Stimulated activated CD8-positive, alpha-beta memory T cell treated with anti-CD3 and anti-CD28 coated beads, Interleukin-7, amount 100 ng/mL, for 1 hour (primary cell): ENCODE measurements at places on chromosomes 11 and 22.

DNA sequence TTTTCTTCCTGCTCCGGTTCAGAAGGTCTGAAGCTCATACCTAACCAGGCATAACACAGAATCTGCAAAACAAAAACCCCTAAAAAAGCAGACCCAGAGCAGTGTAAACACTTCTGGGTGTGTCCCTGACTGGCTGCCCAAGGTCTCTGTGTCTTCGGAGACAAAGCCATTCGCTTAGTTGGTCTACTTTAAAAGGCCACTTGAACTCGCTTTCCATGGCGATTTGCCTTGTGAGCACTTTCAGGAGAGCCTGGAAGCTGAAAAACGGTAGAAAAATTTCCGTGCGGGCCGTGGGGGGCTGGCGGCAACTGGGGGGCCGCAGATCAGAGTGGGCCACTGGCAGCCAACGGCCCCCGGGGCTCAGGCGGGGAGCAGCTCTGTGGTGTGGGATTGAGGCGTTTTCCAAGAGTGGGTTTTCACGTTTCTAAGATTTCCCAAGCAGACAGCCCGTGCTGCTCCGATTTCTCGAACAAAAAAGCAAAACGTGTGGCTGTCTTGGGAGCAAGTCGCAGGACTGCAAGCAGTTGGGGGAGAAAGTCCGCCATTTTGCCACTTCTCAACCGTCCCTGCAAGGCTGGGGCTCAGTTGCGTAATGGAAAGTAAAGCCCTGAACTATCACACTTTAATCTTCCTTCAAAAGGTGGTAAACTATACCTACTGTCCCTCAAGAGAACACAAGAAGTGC lies 661 bp upstream of the MALAT1 start:
- no peak for DNase-seq

DNA sequence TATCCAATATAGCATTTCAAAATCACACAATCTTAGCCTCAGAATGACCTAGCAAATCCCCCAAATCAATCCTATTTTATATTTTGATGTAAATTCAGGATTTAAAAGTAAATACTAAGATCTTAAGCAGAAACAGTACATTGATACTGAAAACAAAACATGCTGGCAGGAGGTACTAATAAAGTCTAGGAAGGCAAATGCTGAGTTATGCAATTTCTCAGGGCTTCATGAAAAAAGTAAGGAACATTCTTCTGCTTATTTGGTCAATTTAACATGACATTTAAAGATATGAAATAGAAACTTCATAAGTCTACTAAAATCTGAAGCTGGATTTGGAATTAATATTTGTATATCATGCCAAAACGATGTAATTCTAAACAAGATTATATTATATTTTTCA lies 153.3 kb downstream of the SWAP70 start:
- no peak for DNase-seq

DNA sequence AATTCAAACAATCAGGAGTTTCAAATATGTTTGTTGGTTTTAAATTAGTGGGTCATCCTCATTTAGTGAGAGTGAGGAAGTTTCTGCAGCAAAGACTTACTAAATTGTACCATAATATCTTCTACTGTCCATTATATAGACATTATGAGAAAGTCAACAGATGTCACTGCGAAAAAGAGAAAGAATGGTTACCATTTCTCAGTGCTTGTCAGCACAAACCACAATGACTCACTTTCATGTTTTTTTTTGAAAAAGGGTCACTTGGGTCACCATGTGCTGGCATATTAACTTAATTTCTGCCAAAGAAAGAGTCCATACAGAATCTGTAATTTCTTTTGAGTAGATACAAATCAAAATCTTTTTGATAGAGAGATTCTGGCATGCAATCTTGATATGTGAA lies 924.6 kb upstream of the FAT3 start:
- no peak for DNase-seq

GRCh38 chr22:20393705-20394476 lies at the start of gene ZNF74:
ZNF74 (plus strand) TSS chr22:20394151; CDS start chr22:20394629, 478 bp downstream.
- DNase-seq: peak; percentile 60

- DNase-seq: no peak
Measured at GRCh38 chr11:95503047-95503446, 272.0 kb upstream of the SESN3 start.

DNA sequence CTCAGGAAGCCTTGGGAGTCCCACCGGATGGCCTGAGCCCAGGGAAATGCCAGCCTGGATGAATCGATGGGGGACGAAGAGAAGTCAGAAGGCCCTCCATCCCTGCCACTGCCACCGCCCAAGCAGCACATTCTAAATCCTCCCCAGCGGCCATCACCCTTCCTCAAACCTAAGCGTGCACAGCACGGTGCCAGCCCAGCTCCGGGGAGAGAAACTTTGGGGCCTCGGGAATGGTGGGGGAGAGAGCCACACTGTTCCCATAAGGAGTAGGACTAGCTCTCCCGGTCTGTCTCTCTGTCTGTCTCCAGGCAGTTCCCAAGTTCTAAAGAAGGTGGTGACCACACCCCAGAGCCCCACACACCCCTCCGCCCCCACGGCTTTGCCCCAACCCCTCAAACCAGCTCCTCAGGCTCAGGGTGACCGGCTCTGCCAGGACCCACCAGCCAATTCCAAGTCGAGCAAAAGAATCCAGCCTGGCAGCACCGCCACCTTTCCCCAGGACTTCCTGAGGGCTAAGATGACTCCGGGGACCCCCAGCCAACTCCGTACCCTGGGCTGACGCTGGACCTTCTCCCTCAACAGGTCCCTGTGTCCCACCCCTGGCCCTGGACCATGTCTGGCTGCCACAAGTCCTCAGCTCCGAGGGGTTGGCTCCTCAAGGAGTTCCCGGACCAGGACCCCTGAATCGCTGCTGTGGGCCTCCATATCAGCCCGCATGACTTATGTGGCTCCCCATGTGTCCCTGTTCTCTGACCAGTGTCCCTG lies 2.7 kb downstream of the AHNAK start:
- no peak for DNase-seq

- no peak for DNase-seq
Measured at GRCh38 chr22:38120359-38121110, 10.1 kb upstream of the BAIAP2L2 start.

DNA sequence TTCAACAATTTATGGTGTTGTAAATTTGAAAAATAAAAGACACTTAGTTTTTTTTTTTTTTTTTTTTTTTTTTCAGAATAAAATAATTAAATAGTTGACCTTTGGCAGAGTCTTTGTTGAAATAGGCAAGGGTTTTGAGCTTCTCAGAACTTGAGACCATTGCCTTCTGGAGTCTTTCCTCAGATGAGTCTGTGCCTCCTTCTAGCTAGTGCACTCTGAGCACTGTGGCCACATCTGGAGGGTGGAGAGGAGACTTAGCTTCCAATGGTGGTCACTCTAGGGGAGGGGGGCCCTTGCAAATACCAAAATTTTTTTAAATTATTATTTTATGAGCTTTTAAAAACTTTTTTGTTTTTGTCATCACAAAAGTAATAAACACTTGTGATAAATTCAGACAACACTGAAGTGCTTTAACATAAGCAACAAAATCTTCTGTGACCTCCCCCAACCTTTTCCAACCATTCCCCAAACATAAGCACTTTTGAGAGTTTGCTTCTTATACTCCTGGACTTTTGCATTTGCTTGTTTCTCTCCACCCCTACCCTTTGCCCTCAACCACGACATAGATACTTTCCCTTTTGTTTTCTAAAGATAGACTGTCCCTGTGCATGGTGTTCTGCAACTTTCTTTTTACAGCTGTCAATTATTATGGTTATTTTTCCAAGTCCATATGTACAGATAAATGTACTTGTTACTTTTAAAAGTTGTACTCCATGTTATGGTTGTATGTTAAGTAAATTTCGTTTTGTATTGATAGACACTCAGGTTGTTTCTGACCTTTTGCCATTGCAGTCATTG lies 41.1 kb downstream of the BMAL1 start:
- DNase-seq: no peak

- no peak for DNase-seq
Measured at GRCh38 chr11:10450462-10451425, 4.3 kb upstream of the AMPD3 start.

DNA sequence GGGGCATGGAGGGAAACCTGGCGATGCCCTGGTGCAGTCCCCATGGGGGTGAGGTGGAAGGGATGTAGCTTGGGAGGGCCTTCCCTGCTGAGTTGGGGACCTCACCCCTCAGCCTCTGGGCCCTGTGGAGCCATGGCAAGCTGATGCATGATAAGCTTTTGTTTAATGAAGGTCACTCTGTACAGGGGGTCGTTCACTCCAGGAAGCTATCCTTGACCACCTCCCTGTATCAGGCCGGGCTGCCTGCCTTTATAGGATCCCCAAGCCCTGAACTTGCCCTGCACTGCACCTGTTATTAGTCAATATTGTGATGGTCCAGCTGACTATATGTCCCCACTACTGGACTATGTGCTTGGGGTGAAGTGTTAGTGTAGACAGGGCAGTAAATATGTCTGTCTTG lies 49.7 kb upstream of the MYEOV start:
- DNase-seq: no peak

DNA sequence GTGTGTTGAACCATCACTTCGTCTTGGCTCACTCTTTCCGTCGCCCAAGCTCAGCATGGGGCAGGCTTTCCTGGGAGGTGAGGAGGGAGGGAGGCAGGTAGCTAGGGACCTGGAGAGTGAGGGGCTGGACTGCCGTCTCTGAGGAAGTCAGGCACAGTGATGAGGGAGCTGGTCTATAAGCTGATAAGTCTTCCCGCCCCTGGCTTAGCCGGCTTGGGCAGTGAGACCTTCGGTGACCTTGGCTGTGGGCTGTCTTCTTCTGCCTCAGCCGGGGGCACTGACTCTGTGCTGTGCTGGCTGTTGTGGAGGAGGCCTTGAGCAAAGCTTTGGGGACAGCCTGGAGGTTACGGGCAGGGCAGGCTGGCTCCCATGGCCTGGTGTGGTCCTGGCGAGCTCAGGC lies 18.7 kb downstream of the GNAZ start:
- DNase-seq: no peak

DNA sequence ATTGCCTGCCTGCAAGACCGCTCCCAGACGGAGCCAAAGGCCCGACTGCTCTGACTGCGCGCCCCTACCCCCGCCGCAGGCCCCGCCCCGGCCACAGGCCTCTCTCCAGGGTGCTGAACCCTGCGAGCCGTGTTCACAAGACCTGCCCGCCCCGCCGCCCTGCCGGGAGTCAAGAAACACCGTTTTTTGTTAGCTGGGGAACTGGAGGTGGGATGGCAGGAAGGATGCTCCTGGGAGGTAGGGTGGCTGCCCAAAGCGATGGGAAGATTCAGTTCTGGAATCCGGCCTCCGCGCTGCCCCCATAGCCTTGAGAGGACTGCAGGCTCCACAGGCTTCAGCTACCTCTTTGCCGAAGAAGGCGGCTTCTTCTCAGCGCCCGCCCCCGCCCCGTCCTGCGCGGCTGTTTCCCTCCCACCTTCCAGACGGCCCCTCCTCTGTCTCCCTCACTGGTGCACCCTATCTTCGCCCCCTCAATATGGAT lies 2.7 kb upstream of the PDE2A start:
- DNase-seq: peak; percentile 14

DNA sequence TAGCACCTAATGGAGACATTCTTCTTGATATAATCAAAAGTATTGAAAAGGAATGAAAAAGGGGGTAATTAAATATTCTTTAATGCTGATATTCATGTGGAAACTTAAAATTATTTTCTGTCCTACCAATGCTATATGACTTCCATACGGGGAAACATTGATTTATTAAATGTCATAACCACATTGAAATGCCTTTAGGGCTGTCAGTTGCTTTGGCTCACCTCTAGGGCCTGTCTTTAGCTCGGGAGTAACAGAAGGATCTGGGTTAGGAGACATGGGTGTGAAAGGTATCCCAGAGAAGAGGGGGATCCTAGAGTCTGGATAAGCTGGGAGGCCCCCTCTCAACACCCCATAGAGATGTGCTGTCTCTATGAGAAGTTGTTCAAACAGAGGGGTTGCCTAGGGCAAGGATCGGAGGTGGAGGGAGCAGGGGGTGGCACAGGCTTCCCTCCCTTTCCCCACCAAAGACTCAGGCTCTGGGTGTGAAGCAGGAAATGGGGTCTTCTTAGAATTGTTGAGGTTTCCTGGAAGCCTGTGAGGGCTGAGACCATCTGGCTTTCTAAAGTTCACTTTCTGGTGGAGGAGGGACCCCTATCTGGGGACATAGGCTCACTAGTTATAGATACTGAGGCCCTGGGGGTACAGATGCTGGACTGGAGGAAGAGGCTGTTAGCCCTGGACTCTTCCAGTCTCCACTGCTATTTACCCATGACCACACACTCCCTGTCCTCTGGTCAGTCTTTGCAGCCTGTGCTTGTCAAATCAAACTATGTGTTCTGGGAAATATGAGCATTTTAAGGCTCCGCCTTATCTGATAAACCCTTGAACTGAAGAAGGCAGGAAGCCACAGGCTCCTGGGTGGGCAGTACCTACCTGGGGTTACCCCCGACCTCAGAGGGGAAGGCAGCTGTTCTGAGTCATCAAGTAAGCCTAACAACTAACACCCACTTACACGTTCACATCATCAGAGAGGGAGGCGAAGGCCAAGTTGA lies 55.8 kb upstream of the RRAS2 start:
- DNase-seq: peak; percentile 50

GRCh38 chr22:48112687-48113521 lies 1350.5 kb downstream of the TBC1D22A start:
- DNase-seq: no peak

DNA sequence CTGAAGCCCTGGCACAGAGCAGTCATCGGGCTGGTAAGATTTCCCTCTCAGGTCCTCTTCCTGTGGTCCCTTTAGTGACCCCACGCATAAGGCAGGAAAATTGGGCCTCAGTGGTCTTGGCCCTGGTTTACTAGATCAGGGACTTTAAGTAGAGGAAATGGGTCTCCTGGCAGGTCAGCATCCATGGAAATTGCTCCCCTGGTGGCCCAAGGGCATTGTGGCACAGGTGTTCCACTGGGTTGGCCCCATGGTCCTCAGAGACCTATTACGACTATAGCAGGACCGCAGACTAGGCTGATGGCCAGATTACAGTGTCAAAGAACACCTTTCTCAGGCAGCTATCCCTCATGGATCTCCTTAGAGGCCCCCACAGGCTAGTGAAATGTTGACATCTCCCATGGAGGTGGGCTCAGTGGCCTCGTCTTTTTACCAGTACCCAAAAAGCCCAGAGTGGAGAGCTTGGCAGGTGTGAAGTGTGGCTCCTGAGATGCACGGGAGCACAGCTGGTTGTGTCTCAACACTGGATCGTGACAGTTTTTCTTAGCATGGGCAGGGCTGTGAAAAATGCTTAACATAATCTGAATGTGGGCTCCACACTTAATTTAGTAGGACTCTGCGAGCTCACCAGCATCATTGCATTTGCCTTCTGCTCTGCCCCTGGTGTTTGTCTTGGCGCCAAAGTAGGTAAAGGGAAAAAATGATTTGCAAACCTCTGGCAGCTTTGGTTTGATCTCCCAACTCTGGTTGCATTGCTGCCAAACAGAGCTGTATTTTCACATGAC lies 74.2 kb downstream of the ZBTB16 start:
- DNase-seq: no peak

GRCh38 chr11:83678831-83679584 lies 392.8 kb upstream of the CCDC90B start:
- DNase-seq: no peak

GRCh38 chr11:122367809-122368231 lies 251.8 kb upstream of the BLID start:
- no peak for DNase-seq
